ENCODE measurements at places on chromosomes 4 and X.

DNA sequence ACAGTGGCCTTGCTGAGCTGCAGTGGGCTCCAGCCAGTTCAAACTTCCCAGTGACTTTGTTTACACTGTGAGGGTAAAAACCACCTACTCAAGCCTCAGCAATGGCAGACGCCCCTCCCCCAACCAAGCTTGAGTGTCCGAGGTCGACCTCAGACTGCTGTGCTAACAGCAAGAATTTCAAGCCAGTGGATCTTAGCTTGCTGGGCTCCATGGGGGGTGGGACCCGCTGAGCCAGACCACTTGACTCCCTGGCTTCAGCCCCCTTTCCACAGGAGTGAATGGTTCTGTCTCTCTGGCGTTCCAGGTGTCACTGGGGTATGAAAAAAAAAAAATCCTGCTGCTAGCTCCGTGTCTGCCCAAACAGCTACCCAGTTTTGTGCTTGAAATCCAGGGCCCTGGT is 168.9 kb upstream of the INTU start:
- DNase-seq: no peak

- DNase-seq: no peak
Observed at GRCh38 chr4:54986095-54986846, 139.1 kb downstream of the KDR start.

DNA sequence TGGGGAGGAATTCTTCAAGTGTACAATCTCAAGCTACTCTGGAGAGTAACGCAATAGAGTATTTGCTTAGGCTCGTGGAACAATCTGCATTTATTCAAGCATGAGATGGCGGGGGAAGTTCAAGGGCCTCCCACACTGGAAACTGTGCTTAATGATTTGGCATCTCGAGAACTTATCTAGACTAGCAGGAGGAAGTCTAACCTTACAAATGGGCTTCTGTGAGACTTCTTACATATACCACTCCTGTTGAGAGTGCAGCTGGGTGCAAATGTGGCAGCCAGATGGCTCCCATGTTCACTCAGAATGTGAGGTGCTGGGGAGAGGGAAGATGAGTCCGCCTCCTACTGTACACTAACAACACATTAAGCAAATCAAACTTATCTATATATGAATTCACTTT is 29.3 kb upstream of the PTPN13 start:
- DNase-seq: no peak

GRCh38 chrX:65574356-65574755 is 39.8 kb upstream of the LAS1L start:
- DNase-seq: no peak

DNA sequence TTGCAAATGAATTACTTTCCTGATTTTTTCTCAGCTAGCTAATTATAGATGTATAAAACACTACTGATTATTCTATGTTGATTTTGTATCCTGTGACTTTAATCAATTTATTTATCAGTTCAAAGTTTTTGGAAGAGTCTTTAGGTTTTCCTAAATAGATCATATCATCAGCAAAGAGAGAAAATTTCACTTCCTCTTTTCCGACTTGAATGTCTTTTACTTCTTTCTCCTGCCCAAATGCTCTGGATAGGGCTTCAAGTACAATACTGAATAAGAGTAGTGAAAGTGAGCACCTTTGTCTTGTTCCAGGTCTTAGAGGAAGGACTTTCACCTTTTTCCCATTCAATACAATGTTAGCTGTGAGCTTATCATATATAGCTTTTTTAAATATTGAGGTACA is 417.9 kb downstream of the PDGFC start:
- no peak for DNase-seq

GRCh38 chr4:8033829-8034528 is 94.3 kb upstream of the AFAP1 start:
- DNase-seq: no peak

Measured in small intestine (tissue), 16 donors.